NCI-H2081 treated with DMSO at 0.1 percent for 48 hours (cell line): ENCODE measurements at places on chromosomes 3 and 15.

GRCh38 chr3:121483290-121483689 lies 62.5 kb downstream of the POLQ start:
- no peak for DNase-seq

- no peak for DNase-seq
Observed at GRCh38 chr3:84724877-84725276, 233.9 kb upstream of the CADM2 start.

DNA sequence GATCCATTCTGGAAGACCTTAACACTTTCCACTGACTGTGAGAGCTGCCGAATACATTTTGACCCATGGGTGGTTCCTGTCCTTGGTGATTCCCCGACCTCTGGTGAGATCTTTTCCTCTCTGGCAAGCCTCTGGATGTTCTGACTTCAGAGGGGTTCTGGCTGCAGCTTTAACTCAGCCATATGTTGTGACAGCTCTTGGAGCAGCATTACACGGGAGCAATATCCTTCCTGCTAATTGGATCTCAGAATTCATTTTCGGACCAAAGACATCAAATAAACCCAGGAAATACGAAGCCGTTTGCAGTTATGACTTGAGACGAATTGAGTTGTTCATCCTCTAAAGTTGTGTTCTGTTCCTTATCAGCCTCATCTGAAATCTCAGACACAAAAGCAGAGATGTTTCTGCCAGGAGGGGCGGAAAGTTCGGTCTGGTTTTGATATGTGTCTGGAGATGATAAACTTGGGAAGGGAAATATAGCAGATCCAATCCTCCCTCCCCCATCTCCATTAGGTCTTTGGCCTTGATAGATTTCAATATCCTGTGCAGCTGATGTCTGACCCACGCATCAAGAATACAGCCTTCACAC lies 10.0 kb downstream of the TMEM158 start:
- DNase-seq = no peak

GRCh38 chr3:141941093-141941492 lies 64.7 kb downstream of the ATP1B3 start:
- no peak for DNase-seq

DNA sequence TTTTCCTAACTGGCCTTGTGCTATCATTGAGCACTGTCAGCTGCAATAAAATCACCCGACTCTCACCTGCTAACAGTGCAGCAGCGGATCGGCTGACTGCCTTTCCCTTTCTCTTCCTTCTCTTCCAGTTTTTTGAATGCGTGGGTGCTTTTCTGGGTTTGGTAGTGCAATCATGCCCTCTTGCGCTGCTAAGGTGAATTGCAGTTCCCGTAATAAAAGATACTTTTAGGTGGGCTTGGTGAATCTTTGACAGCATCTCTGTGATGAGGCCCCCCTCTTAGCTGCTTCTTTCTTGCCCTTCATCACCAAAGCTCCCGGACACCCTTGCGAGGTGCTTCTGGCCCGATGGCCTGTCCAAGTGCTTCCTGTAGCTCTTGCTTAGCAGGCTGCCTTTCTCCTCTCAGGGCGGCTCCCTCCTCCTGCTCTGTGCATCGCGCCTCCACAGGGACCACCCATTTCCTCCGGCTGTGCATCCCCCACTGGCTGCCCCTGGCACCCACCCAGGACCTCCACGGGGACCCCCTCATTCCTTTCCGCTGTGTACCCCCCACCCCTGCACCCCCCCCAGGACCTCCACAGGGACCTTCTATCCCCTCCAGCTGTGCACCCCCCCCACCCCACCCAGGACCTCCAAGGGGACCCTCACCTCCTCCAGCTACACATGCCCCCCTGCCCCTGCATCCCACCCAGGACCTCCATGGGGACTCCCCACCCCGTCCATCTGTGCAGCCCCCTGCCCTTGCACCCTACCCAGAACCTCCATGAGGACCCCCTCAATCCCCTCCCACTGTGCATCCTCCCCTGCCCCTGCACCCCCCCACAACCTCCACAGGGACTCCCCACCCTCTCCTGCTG lies 50.8 kb upstream of the RPL32 start:
- peak; percentile 6 for DNase-seq

DNA sequence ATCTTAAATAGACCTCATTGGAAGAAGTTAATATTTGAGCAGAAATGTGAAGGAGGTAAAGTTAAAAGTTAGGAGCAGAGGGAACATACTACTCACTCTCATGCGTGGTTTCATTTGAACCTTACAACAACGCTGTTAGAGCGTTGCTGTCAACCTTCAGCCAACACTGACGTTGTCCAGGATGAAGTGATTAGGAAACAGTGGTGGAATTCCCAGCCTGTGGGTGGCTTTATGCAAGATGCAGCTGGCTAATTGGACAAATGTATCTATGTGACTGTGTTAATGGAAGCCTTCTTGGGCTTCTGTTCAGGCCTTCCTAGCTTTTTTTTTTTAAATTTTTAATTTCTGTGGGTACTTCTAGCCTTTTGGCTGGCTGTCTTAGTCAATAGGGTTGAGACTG lies 40.5 kb downstream of the PTPRG start:
- no peak for DNase-seq

- DNase-seq = no peak
Observed at GRCh38 chr3:38028621-38029361, 651 bp downstream of the PLCD1 start.

- DNase-seq = no peak
Observed at GRCh38 chr3:28575100-28575745, 226.6 kb upstream of the AZI2 start.

- no peak for DNase-seq
Observed at GRCh38 chr15:34359416-34359815, 7.6 kb downstream of the LPCAT4 start.

DNA sequence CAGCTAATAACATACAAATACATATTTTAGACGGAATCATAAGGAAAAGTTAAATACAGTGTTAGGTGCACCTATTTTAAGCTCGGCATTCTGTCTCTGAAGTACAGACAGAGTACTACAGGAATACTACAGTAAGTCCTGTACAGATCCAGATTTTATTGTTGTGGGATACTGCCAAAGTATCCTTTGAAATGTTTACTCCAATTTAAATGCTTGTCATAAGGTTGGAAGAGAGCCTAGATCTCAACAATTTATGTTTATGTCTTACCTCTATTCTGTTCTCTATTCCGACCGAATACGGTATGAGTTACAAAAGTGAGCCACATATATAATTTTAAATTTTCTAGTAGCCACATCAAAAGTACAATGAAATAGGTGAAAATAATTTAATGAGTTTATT lies 25.3 kb downstream of the PLD1 start:
- DNase-seq = peak; percentile 56

GRCh38 chr3:58403513-58404109 lies 30.0 kb downstream of the PDHB start:
- no peak for DNase-seq

GRCh38 chr3:197394464-197395321 lies 96.3 kb upstream of the DLG1 start:
- no peak for DNase-seq

DNA sequence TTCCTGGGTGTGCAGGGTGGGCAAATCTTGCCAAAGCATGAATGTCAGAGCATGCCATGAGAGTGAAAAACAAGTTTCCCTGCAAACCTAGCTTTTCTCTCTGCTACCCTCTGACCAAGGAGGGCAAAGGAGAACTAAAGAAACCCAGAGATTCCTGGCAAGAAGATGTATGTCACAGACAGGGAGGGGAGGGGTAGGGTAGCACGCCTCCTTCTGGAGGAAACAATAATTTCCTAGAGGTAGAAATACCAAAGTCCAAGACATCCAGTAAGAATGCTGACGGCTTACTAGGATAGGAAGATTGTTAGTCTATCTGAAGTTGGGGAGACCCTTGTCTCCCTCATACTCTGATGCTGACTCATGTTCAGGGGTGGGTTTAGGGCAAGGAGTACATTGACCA lies 203.9 kb downstream of the NR1D2 start:
- no peak for DNase-seq

DNA sequence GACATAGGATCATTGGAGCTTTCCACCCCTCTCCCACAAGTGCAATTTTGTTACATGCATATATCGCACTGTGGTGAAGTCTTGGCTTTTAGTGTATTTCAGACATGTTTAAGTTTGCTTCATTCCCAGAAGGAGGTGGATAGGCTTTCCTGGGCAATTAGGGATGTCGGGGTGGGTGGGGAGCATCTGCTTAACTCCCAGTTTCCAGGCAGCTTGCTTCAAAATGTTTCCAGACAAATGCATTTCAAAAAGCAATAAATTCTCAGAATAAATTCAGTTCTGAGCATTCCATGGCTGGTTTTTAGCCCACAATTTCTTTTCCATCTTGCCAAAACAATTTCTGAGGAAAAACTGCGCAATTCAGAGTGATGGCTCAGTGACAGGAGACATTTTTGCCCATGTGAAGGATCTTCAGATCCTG lies 227.7 kb upstream of the ZPLD1 start:
- no peak for DNase-seq

DNA sequence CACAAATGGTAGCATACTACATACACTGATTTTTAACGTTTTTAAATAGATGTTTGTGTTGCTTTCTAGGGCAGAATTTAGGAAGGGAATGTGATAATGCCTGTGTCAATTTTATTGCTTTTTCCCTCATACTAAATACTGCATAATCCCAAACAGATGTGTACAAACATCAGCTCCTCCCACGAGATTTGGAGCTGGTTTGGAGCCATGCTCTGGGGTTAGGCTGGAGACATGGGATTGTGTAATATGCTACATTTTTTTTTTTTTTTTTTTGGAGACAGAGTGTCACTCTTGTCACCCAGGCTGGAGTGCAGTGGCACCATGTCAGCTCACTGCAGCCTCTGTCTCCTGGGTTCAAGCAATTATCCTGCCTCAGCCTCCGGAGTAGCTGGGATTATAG lies 80.1 kb downstream of the EBLN2 start:
- no peak for DNase-seq

DNA sequence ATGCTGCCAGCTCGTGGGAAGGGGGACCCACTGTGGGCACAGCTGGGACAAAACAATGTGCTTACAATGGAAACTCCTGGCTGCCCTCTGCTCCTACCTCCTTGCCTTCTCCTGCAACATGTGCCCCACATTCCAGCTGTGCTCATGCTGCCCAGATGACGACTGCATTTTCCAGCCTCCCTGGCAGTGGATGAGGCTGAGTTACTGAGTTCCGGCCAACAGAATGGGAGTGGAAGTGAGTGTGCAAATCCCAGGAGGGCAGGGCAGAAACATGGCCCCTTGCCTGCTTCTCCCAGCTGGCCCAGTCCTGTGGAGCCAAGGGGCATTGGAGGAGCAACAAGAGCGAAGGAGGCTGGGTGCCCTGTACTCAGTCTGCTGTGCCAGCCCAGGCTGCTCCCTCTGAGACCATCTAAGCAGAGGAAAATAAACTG lies 17.1 kb downstream of the KLF15 start:
- no peak for DNase-seq

GRCh38 chr3:53956586-53956985 lies 64.9 kb upstream of the SELENOK start:
- DNase-seq = no peak

DNA sequence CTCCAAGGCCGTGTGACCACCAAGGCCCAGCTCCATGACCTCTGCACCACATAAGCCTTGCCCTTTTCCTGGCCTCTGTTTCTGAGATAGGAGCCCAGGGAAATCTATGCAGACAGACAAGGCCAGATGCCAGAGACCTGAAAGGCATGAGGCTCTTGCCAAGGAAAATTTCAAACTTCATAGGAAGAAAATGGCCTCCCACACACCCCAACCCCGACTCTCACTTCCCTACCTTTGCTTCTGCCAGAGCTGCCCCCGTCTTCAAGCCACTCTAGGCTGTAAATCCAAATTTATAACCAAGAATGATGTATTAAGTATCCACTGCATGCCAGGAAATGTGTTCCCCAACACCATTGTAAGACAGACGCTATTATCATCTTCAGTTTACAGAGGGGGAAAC lies 65.5 kb upstream of the HRH1 start:
- DNase-seq = no peak

DNA sequence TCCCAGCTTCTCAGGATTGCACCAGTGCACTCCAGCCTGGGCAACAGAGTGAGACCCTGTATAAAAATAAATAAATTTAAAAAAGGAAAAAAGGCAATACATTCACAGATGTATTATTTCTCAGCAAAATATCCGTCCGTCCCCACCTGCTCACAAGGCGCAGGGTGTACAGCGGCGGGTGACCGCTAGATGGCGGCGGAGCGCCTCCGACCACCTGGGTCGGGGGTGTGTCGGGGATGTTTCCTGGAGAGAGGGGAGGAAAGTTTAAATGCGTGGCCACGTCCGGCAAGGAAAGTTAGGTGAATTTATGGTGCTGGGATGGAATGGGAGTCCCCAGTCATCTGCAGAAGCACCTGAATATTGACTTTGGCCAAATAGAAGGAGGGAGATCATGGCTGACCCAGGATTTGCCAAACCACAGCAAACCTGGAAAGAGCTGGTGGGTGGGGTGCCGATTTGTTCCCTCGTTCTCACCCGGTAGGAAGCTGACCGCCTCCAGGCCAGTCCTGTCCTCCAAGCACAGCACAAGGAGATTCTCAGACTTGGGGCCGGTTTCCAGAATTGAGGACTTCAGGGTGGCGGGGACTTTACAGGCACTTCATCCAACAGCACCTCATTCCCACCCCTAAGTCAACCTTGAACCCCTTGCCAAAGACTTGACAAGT lies 88.3 kb downstream of the TMEM266 start:
- DNase-seq = no peak

GRCh38 chr3:13873818-13874217 lies 6.1 kb downstream of the WNT7A start:
- no peak for DNase-seq

DNA sequence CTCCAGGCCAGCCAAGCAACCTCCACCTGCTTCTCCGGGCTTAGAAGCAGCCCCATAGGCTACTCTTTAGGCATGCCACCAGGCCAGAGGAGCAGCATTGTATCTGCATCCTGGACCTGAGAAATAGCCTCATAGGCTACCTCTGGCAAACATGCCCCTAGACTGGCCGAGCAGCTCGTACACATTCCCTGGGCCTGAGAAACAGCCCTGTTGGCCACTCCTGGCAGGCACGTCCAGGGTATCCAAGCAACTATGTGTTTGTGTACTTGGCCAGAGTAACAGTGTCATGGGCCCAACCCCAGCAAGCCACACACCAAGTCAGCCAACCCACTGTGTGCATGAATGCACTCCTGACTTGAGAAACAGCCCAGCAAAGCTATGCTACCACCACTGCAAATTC lies 498.7 kb upstream of the CDIN1 start:
- DNase-seq = no peak

DNA sequence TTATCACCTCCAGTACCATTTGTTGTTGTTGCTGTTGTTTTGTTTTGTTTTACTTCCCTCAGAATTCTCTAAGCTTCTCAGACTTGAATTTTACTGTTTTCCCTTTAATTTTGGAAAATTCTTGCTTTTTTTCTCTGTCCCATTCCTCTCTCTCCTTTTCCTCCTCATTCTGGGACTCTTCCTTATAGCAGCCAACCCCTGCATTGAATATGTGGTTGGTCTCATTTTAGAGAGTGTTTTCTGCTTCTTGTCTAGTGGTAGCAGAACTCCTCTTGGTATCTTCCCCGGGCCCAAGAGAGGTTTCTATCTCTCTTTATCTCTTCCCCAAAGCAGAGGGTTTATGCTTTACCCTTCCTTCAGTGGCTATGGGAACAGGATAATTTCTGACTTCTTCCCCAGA lies 113.6 kb downstream of the SPATA16 start:
- no peak for DNase-seq
